ENCODE measurements at places on chromosomes 13 and 19.

- no peak for DNase-seq
Observed at GRCh38 chr19:12137221-12137940, 2.8 kb downstream of the ZNF20 start.

DNA sequence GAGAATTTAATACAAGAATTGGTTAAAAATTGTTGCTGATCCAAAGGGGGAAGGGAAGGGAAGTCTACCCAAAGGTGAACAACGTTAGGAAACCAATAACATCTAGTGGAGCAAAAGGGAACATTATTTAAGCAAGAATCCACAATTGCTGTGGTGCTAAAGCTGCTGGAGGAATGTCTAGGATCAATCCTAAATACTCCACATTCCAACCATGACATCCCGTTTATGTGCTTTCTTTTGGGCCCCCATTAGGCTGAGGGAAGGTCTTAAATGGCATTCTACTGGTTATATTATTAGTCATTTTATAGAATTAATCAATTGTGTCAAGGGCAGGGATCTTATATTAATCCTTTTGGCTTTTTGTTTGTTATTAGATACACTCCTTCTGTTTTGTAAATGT lies 39.9 kb upstream of the VWA8 start:
- no peak for DNase-seq

GRCh38 chr13:28380319-28380718 lies 114.6 kb downstream of the FLT1 start:
- DNase-seq = no peak

GRCh38 chr13:20190481-20191310 lies 2.0 kb downstream of the GJB2 start:
- no peak for DNase-seq

- no peak for DNase-seq
Observed at GRCh38 chr19:32308431-32309077, 36.9 kb upstream of the ZNF507 start.

- no peak for DNase-seq
Observed at GRCh38 chr19:35436477-35437405, 11.3 kb upstream of the FFAR2 start.

DNA sequence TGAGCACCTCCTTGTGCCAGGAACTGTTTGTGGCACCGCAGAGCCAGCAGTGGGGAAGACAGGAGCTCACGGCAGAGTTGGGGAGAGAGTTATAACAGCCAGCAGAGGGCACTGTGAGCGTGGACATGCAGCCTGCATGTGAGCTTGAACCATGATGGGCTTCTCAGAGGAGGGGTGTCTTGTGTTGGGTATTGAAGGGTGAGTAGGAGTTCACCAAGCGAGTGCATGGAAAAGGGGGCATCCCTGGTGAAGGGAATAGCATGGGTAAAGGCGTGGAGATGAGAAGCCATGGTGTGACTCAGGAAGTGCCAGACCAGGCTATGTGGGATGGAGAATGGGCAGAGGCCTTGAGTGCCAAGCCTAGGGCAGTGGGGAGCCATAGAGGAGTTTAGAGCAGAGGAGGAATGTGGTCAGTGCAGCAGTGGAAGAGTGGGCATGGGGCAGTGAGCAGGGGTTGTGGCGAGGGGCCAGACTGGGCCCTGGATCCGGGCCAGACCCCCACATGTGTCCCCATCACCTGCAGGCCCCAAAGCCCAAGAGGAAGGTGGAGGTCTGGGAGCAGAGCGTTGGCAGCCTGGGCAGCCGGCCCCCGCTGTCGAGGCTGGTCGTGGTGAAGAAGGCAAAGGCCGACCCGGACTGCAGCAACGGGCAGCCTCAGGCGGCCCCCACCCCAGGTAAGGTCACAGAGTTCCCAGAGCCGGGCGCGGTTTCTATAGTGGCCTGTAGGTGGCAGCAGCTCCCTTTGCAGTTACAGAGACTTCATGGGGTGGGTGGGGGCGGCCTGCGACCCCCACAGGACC lies 11.8 kb upstream of the SHD start:
- DNase-seq = peak; percentile 52

DNA sequence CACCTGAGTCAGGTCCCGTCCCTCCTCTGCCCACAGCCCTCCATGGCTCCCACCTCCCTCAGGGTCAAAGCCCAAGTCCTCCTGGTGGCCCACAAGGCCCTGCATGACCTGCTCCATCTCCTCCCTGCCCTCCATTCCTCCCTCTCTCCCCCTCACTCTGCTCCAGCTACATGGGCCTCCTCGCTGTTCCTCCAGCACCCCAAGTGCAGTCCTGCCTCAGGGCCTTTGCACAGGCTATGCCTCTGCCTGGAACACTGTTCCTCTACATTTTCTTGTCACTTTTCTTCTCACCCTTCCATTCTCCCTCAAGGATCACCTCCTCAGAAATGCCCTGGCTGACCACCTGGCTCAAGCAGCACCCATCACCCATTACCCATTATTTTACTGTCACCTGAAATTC lies 41.5 kb downstream of the PTPRS start:
- DNase-seq = no peak

- no peak for DNase-seq
Observed at GRCh38 chr13:107139006-107139405, 571.1 kb upstream of the ARGLU1 start.

DNA sequence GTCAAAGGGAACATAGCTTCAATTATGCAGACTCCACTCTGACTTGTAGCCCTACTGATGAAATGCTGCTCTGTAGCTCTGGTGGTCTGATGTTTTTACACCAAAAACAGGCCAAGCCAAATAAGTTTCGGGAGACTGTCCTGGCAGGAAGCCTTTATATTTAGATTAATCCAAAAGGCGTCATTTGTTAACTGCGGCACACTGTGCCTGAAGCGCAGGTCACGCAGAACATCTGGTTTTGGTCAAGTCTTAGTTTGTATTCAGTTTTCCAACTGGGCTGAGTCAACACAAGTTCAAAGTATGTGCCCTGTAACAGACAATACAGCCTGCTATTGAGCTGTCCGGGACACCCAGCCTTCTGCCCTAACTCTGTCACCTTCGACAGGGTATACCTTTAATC lies 154.6 kb upstream of the IPO5 start:
- DNase-seq = no peak

GRCh38 chr19:49851456-49852259 lies 699 bp downstream of the PTOV1 start:
- DNase-seq = no peak

GRCh38 chr19:49151267-49152118 lies 3.7 kb downstream of the HRC start:
- DNase-seq = no peak

DNA sequence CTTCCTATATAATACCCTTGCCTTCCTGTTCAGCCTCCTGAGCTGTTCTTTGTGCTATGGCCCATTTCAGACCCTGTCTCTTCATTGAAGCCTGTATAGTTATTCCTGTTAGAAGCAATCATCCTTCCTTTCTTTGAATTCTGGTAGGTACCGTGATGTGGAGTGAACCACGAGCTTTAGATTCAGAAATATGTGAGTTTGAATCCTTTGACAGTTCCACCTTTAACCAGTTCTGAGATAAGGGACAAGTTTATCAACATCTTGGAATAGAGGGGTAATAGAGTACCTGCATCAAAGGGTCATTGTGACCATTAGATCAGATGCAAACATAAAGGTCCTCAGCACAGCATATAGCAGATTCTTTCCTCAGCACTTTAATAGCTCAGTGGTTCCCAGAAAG lies 12.3 kb upstream of the CXCL17 start:
- no peak for DNase-seq

DNA sequence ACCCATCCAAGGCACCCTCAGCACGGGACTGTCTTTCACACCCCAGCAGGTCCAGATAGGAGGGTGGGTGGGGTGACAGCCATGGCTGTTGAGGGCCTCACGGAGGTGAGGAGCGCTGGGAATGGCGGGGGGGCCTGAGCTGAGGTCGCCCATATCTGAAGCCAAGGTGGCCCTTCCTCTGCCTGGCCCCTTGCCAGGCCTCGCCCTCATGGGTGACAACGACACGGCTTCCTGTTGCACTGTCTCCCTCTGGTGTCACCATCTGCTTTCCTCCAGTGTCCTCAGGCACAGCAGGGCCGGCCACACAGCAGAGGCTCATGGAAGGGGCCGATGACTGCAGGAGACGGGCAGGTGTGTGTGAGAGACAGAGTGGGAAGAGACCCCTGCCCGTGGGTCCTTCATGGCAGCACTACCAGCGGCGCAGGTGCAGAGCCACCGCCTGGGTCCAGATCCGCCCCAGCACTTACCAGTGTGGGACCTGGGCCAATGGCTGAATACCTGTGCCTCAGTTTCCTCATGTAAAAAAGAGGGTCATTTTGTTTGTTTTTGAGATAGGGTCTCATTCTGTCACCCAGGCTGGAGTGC lies 8.1 kb upstream of the NKPD1 start:
- no peak for DNase-seq

- DNase-seq = no peak
Observed at GRCh38 chr13:92514420-92515125, 712.0 kb upstream of the GPC6 start.

DNA sequence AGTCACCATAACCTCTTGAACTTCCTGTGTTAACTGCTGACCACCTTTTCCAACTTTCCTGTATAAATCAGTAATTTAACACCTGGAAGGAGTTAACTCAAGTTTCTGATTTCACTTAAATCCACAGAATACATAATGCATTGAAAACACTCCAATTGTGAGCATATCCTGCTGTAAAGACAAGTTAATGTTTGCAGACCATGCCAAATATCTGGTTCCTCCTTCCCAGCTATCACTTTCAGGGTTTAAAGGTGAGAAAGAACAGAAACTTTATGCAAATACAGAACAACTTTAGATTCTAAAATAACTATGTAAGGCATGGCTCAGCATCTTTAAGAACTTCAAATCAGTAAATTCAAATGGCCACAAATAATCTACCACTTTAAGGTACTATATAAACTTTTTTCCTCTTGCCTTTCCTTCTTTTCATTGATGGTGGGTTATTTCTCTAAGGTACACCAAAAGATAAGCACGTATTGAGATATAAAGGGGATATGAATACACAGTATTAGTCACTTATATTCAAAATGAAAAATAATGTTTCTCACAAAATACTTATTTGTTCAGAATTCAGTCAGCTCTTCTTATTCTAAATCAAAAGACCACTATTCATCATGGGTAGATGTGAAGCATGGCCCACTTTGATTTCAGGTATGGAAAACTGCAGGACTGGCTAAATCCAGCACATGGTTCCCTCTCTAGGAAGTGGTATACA lies 6.6 kb upstream of the TPTE2 start:
- no peak for DNase-seq

- no peak for DNase-seq
Observed at GRCh38 chr13:41942462-41943094, 18.3 kb downstream of the VWA8 start.

- DNase-seq = no peak
Observed at GRCh38 chr19:19409631-19410030, 4.2 kb downstream of the GATAD2A start.

All from activated CD4-positive, CD25-positive, alpha-beta regulatory T cell (primary cell).